ENCODE measurements at places on chromosomes 5 and 9. TPM values are rescaled to one million over a fixed set of nuclear protein-coding genes. Genes with fewer than 3 reads are reported as not detected.

Gene DMAC1
- 14.0 TPM for total RNA-seq

GRCh38 chr9:86355814-86356213 lies 1.6 kb upstream of the TUT7 start:
- no peak for DNase-seq

GRCh38 chr5:145484158-145484557 lies 351.0 kb downstream of the PRELID2 start:
- DNase-seq, result peak; percentile 3

DNA sequence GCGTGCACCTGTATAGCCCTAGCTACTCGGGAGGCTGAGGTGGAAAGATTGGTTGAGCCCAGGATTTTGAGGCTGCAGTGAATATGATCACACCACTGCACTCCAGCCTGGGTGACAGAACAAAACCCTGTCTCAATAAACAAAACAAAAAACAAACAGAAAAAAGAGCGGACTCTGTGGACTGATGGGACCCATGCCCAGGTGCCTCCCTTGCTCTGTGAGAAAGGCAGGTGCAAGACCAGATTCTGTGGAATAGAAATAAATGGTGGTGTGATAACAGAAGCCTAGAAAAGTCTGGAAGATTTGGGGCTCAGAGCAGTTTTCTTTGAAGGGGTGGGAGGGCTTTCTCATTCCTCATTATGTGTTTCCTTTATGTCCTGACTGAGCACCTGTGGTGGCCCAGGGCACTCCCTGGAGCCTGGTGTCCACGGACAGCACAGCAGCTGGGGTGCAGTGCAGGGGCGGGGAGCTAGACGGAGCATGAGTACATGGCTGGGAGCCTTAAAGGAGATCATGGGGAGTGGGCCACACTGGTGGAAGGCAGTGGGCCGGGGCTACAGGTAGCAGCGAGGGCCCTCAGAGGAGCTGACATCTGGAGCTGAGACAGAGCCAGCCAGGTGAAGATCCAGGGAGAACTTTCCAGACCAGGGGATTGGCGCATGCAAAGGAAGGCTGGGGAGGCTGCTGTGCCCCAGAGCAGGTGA lies 15.4 kb upstream of the CEL start:
- DNase-seq, result no peak

- no peak for DNase-seq
Measured at GRCh38 chr5:54924487-54924886, 60.9 kb downstream of the ESM1 start.

GRCh38 chr9:28342815-28343338 lies 769.6 kb upstream of the C9orf72 start:
- no peak for DNase-seq

DNA sequence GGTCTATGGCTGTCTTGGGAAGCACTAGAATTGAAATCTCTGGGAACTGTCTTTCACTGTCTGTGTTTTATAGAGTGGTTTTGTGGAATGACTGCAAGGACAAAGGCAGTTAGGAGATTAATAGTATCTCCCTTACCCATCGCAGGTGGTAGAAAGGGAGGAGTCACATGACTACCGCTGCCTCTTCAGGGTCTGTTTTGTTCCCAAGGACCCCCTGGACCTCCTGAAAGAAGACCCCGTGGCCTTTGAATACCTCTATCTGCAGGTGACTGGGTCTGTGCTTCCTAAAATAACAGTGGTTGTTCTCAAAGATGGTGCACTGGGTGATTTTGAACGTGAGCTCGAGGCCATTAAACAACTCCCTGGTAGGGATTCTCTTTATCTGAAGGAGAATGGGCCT lies 22.8 kb upstream of the TRMT10B start:
- DNase-seq, result no peak

GRCh38 chr5:80324912-80325311 lies 5.1 kb downstream of the SPZ1 start:
- no peak for DNase-seq

Data from pulmonary artery endothelial cell (primary cell).